Colonic mucosa (tissue), 4 donors: ENCODE measurements at places on chromosomes 12 and 14. TPM values are rescaled to one million over a fixed set of nuclear protein-coding genes. Genes with fewer than 3 reads are reported as not detected.

Gene REC8
- total RNA-seq: 5.1 TPM

Gene PRR4
- total RNA-seq: 0.72 TPM

Gene FOXN4
- not detected for total RNA-seq

Gene RTL1
- total RNA-seq: not detected

Gene IRAK3
- 3.6 TPM for total RNA-seq

GRCh38 chr14:29652571-29652970 lies 275.1 kb downstream of the PRKD1 start:
- no peak for DNase-seq
- no peak overlapping the region for H3K27ac ChIP-seq
- no peaks in the 10 kb centered on the region for H3K27me3 ChIP-seq
- H3K36me3 ChIP-seq: no peaks in the 10 kb centered on the region
- no peak overlapping the region for H3K4me3 ChIP-seq

GRCh38 chr12:112422531-112422930 lies 3.8 kb downstream of the PTPN11 start:
- H3K27ac ChIP-seq: no peak overlapping the region
- H3K36me3 ChIP-seq: no peaks in the 10 kb centered on the region
- peaks cover 5% of the 10 kb centered on the region for H3K4me1 ChIP-seq
- no peaks in the 10 kb centered on the region for H3K27me3 ChIP-seq

DNA sequence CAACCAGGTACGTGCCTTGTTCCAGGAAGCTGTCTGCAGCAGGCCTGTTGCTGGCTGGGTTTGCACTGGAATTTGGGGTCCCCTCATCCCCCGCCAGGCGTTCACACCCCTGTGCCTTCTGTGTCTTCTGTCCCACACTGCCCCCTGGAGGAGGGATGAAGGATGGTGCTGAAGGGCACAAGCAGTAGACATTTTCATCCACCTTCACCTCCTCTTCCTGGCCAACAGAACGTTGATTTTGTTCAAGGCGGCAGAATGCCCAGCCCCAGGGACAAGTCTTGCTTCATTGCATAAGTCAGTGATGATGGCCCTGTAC lies 122.1 kb downstream of the CALM1 start:
- peak; percentile 70 for DNase-seq
- H3K36me3 ChIP-seq: no peaks in the 10 kb centered on the region
- peaks cover 32% of the 10 kb centered on the region for H3K4me1 ChIP-seq
- no peak overlapping the region for H3K4me3 ChIP-seq
- no peaks in the 10 kb centered on the region for H3K27me3 ChIP-seq

DNA sequence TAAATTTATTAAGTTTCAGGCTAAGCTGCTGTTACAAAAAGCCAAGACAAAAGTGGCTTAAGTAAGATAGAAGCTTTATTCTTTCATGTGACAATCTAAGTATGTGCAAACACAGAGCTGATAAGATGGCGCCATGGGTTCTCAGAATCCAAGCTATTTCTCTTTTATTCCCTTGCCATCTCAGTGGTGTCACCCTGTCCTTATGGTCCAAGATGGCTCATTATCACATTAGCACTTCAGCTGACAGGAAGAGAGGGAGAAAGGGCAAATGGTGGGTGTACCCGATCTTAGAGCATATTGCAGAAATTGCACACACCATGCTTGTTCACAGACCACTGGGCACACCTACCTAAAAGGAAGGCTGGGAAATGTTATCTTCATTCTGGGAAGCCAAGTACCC lies 211.7 kb downstream of the TMTC2 start:
- no peaks in the 10 kb centered on the region for H3K27me3 ChIP-seq
- H3K36me3 ChIP-seq: no peaks in the 10 kb centered on the region
- no peak overlapping the region for H3K27ac ChIP-seq
- H3K4me3 ChIP-seq: no peak overlapping the region
- no peaks in the 10 kb centered on the region for H3K4me1 ChIP-seq
- DNase-seq: no peak

DNA sequence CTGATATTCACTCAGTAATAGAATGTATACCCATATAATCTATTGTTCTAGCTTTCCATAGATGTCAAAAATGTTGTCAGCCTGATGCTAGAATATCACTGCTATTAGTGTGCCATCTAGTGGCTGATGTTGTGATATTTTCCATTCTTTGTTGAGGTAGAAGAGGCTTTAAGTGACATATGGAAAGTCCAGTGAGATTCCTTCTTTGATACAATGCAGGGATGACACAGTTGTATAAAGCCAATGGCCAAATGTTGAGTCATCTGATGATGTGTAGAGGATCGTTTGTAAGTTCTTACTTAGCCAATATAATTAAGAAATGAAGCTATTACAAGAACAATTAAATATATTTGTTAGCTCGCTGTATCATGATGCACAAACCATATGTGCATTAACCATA lies 58.1 kb upstream of the PCED1B start:
- H3K4me3 ChIP-seq: no peak overlapping the region
- DNase-seq: no peak
- no peak overlapping the region for H3K27ac ChIP-seq
- no peaks in the 10 kb centered on the region for H3K36me3 ChIP-seq

DNA sequence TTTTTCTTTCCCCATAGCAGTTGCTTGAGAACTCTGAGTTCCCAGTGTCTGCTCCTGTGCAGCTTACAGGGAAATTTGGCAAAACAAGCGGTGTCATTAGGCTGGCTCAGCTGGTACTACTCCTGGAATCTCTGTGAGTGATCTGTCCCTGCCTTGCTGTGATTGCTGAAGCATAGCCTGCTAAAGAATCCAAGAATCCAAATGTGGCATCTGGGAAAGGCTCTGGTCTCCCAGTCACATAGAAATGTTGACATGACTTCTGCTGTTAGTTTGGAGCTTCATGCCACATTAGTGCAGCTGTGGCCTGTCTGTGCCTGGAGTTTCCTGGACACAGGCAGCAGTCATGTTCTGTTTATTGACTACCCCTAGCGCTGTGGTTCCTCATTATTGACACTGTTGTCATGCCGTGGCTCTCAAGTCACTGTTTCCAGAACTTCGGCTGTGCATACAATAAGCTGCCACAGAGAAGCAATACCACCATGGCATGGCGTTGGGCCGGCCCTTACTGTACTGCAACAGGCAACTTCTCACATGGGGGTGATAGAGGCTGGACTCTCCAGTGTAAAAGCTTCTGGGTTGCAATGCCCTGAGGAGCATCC lies 166.8 kb downstream of the MYRFL start:
- no peak overlapping the region for H3K27ac ChIP-seq
- H3K36me3 ChIP-seq: no peaks in the 10 kb centered on the region
- H3K4me3 ChIP-seq: no peak overlapping the region
- H3K27me3 ChIP-seq: no peaks in the 10 kb centered on the region
- no peaks in the 10 kb centered on the region for H3K4me1 ChIP-seq

DNA sequence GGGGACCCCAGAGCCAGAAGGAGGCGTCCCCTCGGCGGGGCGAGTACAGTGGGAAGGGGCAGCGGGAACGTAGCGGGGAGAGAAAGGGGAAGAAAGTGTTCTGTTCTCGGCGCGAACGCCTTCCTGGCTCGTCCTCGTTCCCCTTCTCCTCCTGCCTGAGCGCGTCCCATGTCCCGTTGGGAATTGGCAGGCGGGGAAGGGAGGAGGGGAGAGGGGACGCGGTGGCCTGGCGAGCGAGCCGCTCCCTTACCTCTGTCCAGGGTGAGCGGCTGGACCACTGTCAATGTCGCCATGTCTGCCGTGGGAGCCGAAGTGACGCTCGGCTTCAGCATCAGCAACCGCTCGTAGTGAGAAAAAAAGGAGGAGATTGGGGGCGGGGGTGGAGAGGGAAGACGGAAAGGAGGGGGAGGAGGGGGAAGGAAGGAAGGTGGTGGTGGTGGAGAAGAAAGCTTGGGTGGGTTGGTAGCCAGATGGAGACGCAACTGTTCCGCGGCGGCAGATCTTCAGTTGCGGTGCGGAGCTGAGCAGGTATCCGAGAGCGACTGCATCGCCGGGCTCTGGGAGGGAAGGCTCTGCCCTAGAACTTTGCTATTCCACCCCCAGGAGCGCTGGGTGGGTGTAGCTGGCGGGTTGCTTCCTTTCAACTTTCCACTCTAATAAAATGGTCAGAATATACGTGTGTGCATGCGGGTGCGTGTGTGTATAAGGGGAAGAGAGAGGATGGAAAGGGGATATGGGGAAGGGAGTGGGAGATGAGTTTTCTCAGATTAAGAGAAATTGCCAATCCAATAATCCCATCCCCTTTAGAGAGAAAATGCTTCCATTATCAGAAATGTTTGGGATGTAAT lies at the start of gene LIN7A:
Gene LIN7A (minus strand): TSS at position 544 of the 848 bp plus-strand sequence. CDS start 212 bp downstream, at position 332.
- H3K4me1 ChIP-seq: no peaks in the 10 kb centered on the region
- H3K36me3 ChIP-seq: no peaks in the 10 kb centered on the region
- peak within 1 kb of the TSS; percentile 47 for H3K4me3 ChIP-seq
- H3K27ac ChIP-seq: no peak within 1 kb of the TSS

DNA sequence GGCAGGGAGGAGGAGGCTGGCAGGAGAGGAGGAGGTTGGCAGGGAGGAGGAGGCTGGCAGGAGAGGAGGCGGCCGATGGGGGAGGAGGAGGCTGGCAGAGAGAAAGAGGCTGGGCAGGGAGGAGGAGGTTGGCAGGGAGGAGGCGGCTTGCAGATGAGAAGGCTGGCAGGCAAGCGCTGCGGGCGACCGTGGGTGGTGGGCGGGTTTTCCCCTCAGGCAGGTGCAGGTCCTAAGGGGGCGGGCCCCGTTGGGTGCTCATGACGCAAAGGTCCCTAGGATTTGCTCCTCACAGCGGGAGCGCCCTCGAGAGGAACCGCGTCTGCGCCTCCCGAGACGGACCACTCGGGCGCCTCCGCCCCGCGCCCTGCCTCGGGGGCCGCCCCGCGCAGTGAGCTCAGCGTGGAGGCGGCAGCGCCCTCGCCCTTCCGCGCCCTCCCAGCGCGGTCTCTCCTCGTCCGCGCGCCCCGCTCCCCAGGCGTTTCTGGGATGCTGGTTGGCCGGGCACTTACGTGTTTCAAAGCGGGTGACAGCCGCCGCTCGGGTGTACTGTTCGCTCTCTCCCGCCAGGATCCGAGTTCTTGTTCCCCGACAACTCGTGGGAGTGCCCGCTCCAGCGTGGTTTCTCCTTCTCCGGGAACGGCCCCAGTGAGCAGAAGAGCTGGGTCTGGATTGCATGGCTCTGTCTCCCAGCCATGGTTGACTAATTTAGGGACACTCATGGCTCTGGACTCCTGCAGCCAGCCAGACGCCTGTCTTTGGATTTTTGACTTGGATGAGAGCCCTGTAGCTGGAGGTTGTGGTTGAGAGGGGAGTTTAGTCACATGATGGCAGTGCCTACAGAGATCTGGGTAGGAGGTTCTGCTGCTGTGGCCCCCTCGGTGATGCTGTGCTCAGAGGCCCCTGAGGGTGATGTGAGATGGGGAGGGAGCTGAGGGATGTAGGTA lies 64.1 kb upstream of the PPP4R3A start:
- H3K4me3 ChIP-seq: peak overlapping the region; percentile 41
- peak; percentile 76 for DNase-seq
- no peak overlapping the region for H3K27ac ChIP-seq
- no peaks in the 10 kb centered on the region for H3K36me3 ChIP-seq

DNA sequence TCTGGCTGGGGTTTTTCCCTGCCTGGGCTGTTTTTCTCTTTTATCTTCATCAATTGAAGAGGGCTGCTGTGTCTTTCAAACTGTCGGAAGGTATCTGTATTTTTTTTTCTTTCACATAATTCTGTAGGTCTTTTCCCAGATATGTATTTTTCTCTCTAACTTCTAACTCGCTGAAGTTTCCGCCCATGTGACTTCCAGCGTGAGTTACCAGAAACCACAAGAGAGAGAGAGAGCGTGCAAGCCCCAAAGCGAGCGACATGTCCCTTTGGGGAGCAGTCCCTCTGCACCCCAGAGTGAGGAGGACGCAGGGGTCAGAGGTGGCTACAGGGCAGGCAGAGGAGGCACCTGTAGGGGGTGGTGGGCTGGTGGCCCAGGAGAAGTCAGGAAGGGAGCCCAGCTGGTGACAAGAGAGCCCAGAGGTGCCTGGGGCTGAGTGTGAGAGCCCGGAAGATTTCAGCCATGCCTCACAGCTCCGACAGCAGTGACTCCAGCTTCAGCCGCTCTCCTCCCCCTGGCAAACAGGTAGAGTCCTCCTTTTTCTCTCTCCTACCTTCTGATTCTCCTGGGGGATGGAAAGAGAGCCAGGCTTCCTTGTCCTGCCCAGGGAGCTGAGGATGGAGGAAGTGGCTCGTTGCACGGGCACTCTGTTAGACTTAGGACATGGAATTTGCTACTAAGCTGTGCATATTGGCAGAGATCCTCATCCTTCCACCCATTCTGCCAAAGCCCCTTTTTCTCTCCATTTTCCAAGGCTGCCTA lies at the start of gene BATF:
Gene BATF (plus strand): TSS at position 246 of the 759 bp plus-strand sequence. CDS start 214 bp downstream, at position 460.
- H3K27me3 ChIP-seq: no peaks in the 10 kb centered on the region
- no peaks in the 10 kb centered on the region for H3K36me3 ChIP-seq
- peak within 1 kb of the TSS; percentile 21 for H3K27ac ChIP-seq
- DNase-seq: peak; percentile 56
- no peaks in the 10 kb centered on the region for H3K4me1 ChIP-seq

DNA sequence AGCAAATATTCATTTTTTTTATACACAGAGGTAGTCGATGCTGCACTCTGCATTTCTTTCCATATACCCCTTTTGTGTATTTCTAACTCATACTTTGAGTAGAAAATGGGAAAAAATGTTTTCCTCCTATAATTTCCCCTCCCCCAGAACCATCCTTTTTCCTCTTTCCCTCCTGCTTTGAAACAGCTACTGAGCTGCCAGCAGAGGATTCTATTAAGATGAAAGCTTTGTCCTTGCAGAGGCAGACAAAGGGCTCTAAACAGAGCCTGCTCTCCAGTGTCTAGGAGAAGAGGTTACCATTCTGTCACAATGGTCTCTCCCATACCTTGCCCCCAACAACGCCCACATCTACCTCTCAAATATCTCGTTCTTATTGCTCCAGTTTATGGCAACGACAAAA lies 74.6 kb upstream of the OSBPL8 start:
- H3K4me3 ChIP-seq: no peak overlapping the region
- H3K27ac ChIP-seq: no peak overlapping the region
- H3K27me3 ChIP-seq: no peaks in the 10 kb centered on the region

DNA sequence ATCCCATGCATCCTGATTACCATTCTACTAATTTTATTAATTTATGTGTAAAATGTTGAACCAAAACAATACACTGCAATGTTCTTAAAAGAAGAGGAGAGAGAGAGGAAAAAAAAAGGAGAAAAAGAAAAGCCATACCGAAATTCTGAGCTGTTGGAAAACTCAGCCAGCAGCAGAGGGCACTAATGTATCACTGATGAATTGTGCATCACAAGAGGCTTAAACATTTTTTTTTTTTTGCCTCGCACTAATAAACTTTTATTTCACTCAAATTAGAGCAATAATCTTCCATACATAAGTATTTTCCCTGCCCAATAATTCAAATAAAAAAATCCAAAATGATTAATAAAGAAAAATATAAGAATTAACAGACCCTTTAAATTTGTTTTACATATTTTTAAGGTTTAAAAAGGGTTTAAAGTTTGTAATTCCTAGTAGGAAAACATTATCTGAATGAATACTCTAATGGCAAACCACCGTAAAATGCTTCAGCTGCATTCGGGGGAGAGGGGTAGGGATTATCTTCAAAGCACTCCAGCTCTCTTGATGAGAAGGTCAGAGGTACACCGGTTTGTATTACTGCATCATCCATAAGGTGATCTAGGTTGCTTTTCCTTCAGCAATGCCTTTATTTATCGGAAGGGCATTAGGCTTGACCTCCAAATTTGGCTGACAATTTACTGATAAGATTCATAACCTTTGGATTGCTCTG lies 41.9 kb downstream of the ATP23 start:
- H3K4me3 ChIP-seq: no peak overlapping the region
- H3K27me3 ChIP-seq: no peaks in the 10 kb centered on the region
- no peak overlapping the region for H3K27ac ChIP-seq
- H3K4me1 ChIP-seq: no peaks in the 10 kb centered on the region

- no peak for DNase-seq
- no peak overlapping the region for H3K4me3 ChIP-seq
Measured at GRCh38 chr12:100698518-100698917, 96.1 kb upstream of the ANO4 start.

- H3K4me1 ChIP-seq: no peaks in the 10 kb centered on the region
- H3K27me3 ChIP-seq: peaks cover 4% of the 10 kb centered on the region
- no peak overlapping the region for H3K27ac ChIP-seq
- no peak for DNase-seq
- H3K4me3 ChIP-seq: no peak overlapping the region
- H3K36me3 ChIP-seq: no peaks in the 10 kb centered on the region
Measured at GRCh38 chr12:457676-458075, 2.1 kb upstream of the B4GALNT3 start.
